ENCODE measurements at places on chromosomes 7 and 10. TPM values are rescaled to one million over a fixed set of nuclear protein-coding genes. Genes with fewer than 3 reads are reported as not detected.

- DNase-seq = no peak
These were observed 39.4 kb downstream of the ADRB1 start for GRCh38 chr10:114083040-114083439.

DNA sequence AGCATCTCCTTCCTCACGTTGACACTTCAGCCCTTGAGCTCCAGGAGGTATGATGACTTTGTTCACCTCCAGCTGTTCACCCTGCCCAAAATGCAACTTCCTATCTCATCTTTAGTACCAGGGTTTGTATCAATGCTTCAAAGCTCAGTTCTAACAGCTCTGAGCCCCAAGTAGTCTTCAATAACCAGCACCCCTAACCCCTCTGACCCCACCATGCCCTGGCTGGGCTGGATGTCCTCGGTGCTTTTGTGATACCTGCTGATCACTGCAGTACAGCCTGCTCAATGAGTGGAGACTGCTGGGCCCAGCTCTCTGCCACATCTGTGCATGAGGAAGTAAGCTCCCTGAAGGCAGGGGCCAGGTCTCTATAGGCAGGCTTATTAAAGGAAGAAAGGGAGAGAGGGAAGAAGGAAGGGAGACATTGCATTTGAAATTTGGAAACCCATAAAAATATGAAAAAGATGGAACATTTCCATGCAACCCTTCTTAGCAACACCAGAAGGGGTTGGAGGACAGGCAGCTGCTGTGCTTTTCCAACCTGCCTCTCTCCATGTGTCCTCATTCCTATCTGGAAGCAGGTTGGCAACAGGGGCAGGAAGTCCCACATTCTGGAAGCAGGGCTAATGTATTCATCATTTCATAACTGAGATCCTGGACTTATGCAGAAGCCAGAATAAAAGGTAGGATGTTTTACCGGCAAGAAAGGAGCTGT is 756.1 kb downstream of the GRID1 start:
- no peak for DNase-seq

DNA sequence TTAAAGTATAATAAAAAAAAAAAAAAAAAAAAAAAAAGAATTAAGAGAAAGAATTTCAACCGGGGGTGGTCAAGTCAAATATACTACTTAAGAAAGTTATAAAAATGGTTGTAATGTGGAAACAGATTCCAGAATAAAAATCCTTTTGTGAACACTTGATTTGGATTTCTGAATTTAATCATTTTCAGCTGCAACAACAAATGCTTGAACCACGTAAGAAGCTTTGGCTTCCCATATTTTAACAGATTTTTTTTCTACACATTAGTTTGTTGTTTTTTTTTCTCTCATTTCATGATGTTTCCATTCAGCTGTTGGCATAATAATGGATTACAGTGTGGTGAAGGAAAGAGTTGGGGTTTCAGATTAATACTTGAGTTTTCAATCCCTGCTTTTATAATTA is 137.3 kb upstream of the AGR3 start:
- no peak for DNase-seq

- no peak for DNase-seq
These were observed 37.8 kb downstream of the HERPUD2 start for GRCh38 chr7:35657125-35657524.

DNA sequence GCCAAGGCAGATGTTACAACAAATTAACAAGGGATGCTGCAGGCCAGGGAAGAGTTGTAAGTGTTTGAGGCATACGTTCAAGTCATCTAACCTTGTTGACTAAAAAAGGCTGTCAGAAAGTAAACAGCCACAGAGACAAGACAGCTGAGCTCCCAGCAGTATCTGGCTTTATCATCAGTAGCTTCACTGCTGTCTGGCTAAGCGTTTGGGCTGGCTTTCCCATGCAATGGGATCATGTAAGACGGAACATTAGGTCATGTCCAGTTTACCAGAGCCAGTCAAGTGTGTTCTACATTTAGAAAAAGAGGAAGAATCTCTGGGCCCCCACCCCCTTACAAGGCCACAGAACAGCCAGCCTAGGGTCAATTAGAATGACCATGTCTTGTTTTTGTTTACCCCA is 51.3 kb upstream of the GSAP start:
- no peak for DNase-seq

- DNase-seq = no peak
These were observed 276.6 kb downstream of the GPR158 start for GRCh38 chr10:25451401-25451800.

GRCh38 chr7:41319581-41319980 is 383.3 kb downstream of the INHBA start:
- DNase-seq = no peak

DNA sequence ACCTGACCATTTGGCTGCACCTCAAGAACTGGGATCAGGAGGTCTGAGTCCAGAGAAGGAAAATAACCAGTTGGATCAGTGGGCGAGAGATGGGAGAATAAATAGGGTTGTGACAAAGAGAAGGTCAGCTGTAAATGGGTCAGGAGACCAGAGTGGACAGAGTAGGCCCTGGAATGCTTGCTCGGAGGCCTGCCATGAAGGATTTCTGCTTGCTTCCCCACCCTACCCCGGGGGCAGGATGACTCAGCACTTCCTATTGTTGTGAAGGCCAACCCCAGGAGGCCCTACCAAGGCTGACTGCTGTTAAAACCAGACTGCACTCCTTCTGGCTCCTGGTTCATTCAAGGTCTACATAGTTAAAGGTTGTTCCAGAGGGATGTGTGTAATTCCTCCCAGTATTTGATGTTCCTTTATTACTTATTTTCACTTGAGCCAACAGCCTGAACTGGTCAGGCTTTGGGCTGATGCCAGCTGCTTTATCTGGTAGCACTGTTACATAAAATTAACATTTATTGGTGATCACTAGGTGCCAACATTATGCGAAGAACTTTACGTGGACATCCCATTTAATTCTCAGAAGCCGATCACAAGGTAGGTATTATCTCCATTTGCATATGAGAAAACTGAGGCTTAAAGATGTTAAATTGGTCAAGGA is 27.3 kb upstream of the IFRD1 start:
- DNase-seq = peak; percentile 94

DNA sequence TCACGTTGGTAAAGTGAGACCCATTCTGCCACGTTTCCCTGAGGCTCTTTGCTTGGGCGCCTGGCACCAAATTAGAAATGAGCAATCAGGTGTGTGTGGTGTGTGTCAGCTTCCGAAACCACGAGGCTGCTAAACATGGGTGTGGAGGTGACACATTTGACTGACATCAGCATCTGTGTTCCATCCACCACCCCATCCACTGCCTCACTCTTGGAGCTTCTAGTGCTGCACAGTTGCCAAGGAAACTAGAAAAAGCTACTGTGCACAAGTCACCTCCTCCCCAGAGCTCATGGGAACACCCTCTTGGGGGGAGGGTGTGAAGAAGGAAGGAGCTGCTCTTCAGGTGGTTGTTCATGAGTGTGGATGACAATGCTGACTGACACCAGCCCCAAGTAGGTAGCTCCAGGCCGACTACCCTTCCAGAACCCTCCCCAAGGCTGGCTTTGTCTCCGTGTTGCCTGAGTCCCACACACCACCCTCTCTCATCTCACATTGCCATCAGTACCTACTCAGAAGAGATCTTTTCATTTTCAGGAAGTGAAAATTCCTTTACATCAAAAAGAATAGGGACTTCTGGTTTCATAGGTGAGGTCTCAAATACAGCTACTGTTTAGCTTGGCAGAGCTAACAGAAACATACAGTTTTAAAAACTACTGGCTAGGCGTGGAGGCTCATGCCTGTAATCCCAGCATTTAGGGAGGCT is 152.2 kb downstream of the TMEM178B start:
- no peak for DNase-seq

DNA sequence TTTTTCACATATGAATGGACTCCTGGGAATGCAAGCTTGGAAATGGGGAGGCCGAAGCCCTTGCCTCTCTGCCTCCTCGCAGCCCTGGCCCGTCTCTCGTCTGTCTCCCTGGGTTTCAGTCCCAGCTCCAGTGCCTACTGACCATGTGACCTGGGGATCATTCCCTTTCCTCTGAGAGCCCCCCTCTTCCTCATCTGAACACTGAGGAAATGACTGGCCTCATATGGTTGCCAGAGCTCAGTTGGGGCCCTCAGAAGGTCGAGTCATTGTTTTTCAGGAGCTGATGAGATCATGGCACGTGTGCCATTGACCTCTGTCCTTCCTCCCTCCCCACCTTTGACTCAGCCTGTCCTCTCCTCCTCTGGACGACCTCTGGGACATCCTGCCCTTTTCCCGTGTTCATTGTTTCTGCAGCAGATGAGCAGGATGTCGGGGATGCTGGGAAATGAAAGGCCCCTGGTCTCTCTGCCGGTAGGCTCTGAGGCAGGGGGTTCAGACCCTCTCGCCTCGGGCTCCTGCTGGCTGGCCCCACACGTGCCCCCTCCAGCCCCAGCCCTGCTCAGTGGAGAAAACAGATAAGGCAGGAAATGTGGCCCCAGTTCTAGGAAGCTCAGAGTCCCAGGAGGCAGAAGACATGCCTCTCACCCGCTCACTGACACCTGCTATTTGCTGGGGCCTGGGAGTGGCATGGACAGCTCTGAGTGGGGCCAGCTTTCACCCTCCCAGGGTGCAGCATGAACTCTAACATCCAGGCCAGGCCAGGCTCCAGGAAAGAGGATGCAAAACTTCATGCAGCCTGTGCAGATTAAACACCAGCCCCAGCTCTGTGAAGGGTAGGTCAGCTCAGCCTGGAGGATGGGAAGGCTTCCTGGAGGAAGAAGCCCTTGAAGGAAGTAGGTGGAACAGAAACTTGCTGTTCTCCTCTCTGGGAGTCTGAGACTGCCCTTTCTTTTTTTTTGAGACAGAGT is 8.3 kb upstream of the PPP1R35 start:
- DNase-seq = peak; percentile 54

- DNase-seq = no peak
These were observed 792.0 kb downstream of the TYW1 start for GRCh38 chr7:67788669-67789068.

GRCh38 chr7:142864980-142865747 is 10.3 kb downstream of the EPHB6 start:
- no peak for DNase-seq

DNA sequence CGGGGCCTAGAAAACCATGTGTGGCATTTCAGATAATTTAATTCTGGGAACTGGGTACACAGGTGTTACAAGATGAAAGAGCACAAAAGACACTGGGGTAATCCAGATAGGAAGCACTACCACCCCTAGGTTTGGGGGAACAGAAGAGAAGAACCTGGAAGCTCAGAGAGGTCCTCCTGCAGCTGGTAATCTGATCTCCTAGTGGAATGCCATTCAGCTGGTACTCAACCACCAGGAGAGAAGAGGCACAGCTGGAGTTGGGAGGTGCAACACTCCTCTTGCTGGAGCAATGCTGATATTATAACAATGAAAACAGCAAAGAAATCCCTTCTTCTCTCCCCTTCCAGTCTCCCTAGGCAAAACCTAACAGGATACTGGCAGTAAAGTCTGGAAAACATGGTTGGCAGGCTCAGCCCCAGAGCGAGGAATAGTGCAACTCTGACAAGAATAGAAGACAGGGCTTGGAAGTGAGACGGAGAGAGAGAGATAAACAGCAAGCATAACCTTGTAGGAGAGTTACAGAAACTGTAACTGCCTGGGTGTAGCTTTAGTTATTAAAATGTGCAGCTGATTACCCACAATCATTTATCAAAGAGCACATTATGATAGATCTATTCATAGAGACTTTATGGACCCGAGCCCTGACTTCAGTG is 35.0 kb downstream of the NRF1 start:
- DNase-seq = no peak

GRCh38 chr7:128821724-128822123 is 8.5 kb upstream of the FLNC start:
- DNase-seq = no peak

- no peak for DNase-seq
These were observed 26.2 kb upstream of the SEC61G start for GRCh38 chr7:54785261-54785660.

DNA sequence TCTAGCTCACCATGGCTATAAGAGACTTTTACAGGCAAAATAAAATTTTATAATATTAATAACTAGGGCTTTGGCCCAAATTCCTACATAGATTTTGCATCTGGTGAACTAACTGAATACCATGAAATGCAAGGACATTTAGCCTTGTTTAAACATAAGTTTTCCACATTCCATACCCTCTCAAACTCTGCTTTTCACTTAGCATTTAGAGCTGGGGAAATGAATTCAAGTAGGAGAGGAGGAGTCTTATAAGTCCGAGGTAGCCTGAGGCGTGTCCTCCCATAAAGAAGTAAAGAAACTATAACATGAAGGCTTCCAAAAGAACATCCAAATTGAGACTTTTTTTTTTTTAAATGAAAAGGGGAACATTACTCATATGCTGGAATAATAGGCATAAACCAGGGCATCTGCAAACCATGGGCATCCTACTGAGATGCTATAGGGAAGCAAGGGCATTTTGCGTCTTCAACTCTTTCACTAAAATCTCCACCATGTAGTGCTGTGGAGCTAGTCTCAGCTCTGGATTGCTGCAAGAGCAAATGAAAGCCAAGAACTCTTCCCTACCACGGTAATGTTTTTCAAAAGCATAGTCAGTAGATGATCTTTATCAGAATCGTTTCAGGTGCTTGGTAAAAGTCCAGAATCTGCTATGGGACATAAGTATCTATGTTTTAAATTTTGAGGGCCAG is 79.1 kb downstream of the PALS2 start:
- DNase-seq = no peak

- no peak for DNase-seq
These were observed 339.8 kb upstream of the LRRTM3 start for GRCh38 chr10:66586073-66586472.

- DNase-seq = no peak
These were observed 271.8 kb upstream of the CACNA2D1 start for GRCh38 chr7:82715344-82715743.

DNA sequence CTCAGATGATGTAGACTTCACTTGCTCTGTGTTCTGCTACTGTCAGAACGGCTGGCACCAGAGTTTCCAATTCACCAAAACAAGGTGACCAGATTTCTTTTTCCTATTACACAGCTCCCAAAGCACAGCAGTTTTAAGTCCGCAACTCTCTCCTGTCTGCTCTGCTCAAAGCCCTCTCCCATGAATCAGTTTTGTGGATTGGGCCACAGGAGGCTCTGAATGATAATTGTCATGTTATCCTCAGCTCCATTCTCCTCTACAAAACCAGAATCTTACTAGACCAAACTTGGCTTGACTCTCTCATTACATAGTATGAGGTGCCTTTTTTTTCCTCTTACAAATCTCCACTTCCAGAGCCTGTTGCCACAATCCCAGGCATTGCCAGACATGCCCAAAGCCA is 223.5 kb downstream of the SNX13 start:
- DNase-seq = no peak

GRCh38 chr7:44066111-44066460 is 719 bp upstream of the PGAM2 start:
- DNase-seq = no peak

HOGA1 gene
- not detected for total RNA-seq

PLXNA4 gene
- total RNA-seq = 13.0 TPM

OR9A2 gene
- not detected for total RNA-seq

MLXIPL gene
- total RNA-seq = not detected

GJC3 gene
- total RNA-seq = not detected

SYT15 gene
- total RNA-seq = 14.5 TPM

ANAPC16 gene
- 52.9 TPM for total RNA-seq

GRM3 gene
- total RNA-seq = not detected

LRRC18 gene
- total RNA-seq = not detected

ANKRD1 gene
- total RNA-seq = 283 TPM

MUC12 gene
- not detected for total RNA-seq

THSD7A gene
- 0.35 TPM for total RNA-seq

CALY gene
- 8.9 TPM for total RNA-seq

AKR1B15 gene
- not detected for total RNA-seq

Data from chondrocyte (in vitro differentiated cells).